ENCODE measurements at places on chromosomes 4 and X.

DNA sequence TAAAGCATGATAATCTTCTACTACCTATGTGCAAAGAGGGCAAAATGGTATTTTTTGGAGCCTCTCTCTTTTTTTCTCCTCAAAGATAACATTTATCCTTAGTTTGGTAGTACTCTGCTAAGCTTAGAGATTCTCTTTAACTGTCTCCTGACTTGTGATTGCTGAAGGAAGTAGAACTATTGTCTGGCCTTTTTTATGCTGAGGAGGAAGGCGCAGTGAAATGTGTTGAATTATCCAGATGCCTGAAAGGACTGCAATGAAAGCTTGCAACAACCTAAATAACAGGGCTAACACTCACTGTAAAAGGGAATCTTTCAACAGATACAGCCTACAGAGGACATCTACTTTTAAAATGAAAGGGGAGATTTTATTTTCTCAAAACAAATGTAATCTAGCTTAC, 59.5 kb upstream of the CCDC160 start:
- DNase-seq: no peak

- no peak for DNase-seq
These were observed 722.4 kb downstream of the RAB28 start for GRCh38 chr4:12761694-12762093.

DNA sequence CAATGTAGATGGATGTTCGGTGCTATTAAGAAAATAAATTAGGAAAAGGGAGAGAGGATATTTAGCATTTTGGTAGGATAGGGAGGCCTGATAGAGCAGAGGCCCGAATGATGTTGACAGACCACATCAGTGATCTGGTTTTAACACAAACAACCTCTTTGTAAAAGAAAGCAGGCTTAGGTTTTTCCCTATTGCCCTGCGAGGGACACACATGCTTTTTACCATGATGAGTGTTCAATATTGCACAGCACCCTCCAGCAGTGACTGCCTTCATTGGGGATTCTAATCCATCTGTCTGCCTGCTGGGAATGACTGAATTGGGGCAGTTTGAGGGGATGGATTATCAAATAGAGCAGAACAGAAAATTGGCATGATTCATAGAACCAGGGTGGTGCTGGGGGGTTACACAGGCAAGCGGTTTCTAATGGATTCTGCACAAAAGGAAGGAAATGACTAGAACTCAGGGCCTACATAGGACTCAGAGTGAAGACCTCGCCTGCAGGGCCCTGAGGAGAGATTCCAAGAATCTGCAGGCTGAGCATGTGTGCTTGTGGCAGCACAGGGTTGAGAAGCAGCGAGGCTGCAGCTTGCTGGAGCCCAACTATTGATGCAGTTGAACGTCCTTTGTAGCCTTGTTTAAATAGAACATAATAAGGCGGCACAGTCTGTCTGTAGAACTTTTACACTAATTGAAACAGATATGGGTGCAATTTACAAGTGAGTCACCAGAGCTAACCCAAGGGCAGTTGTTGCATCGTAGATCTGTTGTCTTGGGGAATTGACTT, 58.0 kb downstream of the RHOH start:
- DNase-seq: peak; percentile 20

DNA sequence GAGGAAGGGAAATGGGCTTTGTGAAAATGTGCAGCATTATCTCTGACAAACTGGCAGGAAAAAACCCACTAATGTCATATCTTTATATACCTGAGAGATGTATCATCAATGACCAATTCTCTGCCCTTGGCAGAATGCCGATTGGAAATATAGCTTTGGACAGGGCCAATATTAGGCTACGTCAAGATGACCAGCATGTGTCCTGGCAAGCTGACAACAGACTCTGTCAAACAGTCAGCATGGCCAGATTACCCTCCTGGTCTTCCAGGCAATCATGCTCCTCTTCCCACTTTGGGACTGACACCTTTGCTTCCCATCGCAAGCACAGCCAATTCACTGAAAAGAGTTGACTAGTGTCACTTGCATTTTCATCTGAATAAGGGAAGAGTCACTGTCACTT, 57.0 kb downstream of the SORBS2 start:
- no peak for DNase-seq

- no peak for DNase-seq
These were observed 268.9 kb downstream of the ASMT start for GRCh38 chrX:1883772-1884171.

DNA sequence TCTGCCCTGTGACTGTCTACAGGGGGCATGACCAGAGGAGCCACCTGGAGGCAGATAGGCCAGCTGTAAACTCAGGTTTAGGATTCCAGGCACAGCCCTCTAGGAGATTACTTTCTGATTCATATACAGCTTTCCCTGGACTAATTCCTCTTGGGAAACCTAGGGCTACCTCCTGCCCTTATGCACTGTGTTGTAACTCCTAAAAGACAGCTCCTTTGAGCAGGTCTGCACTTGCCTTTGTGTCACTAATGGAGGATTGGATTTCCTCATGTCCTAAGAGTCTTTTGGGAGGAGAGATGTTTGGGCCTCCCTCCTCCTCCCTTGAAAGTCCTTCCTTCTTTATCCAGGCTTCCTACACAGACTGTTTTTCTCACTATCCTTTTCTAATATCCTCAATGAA, 202.0 kb downstream of the PCDH19 start:
- DNase-seq: no peak

DNA sequence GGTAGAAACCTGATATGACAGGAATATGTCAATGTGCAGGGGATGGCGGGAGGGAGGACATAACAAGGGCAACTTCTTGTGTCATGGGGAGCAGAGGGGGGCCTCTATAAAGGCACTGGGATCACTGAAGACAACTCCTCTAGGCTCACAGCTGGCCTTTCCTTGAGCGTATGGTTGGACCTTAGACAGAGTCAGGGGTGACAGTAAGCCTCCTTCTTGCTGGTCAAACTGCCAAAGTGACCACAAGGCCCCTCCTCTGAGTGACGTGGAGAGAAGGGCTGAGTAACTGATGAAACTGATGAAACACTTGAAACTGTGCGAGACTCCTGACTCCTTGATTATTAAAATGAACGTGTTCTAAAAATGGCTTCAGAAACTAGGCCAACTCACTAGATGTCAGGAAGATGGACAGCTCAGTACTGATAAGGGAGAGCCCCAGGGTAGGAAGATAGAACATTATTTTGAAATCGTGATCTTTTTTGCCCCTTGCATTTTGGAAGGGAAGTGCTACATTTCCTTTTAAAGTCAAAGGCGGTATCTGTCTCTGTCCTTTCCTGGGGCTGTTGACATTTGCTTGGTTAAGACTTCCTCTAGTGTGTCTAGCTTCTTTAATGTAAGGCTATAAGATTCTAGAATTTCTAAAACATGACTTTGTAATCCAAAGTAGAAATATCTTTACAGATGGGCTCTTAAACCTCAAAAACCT, 1.6 kb downstream of the RAB33A start:
- DNase-seq: peak; percentile 64

DNA sequence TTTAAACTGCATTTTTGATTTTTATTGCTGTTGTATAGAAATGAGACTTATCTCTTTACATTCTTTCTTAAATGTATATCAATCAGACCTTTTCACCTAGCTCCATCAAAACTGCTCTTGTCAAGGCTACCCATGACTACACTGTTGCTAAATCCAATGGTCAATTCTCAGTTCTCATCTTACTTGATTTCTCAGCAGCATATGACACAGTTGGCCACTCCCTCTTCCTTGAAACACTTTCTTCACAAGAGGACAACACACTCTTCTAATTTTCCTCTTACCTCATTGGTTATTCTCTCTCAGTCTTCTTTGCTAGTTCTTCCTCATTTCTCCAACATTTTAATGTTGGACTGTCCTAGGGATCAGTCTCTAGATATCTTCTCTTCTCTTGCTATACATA, 94.1 kb upstream of the CITED1 start:
- DNase-seq: no peak

- DNase-seq: peak; percentile 87
These were observed 17.8 kb downstream of the TRIM2 start for GRCh38 chr4:153221783-153222706.

- no peak for DNase-seq
These were observed 565.8 kb downstream of the GRXCR1 start for GRCh38 chr4:43458293-43458692.

- no peak for DNase-seq
These were observed 233.7 kb upstream of the TECRL start for GRCh38 chr4:64642936-64643335.

- DNase-seq: peak; percentile 15
These were observed 170.6 kb upstream of the S100G start for GRCh38 chrX:16479206-16479869.

GRCh38 chr4:177464026-177464425, 21.8 kb upstream of the AGA start:
- DNase-seq: no peak

- no peak for DNase-seq
These were observed 16.8 kb downstream of the RASGEF1B start for GRCh38 chr4:81454948-81455347.

- no peak for DNase-seq
These were observed 67.2 kb upstream of the C1GALT1C1 start for GRCh38 chrX:120697053-120697452.

DNA sequence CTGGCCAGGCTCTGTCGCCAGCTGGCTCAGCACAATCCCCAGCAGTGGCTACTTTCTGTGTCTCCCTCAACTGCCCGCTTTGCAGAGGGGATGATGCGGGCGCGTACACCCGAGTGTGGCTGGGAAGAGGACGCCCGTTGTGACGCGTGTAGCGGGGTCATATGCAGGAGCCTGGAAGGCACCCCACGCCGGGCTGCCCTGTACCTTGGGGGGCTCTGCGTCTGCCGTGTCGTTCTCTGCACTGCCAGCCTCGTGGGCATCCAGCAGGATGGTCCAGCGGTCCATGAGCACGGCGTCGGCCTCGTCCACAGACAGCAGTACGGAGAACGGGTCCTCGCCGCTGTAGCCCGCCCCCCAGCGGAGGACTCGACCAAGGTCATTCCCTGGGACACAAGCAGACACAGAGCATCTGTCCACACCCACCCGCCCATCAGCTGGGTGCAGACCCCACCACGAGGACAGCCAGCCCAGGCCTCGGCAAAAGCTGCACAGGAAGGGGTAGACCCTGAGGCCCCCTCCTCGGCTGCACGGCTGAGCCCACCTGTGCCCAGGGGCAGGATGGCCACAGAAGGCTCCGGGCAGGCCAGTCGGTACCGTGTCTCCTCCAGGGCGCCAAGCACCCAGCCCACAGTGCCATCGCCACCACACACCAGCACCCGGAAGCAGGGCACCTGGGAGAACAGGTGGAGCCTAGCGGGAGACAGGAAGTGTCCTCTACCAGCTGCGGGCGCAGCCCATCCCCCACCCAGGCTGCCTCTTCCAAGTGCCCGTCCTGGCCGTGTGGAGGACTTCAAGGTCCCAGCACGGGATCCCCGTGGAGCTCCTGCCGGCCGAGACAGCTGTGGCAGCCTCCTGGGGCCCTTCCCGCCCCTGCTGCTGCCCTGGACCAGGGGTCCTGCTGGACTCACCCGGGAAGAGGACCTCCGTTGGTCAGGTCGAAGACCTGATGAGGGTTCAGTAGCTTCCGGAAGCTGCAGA, 10.8 kb downstream of the DGKQ start:
- DNase-seq: no peak

GRCh38 chr4:73735231-73735630, 5.1 kb upstream of the CXCL8 start:
- DNase-seq: peak; percentile 53

DNA sequence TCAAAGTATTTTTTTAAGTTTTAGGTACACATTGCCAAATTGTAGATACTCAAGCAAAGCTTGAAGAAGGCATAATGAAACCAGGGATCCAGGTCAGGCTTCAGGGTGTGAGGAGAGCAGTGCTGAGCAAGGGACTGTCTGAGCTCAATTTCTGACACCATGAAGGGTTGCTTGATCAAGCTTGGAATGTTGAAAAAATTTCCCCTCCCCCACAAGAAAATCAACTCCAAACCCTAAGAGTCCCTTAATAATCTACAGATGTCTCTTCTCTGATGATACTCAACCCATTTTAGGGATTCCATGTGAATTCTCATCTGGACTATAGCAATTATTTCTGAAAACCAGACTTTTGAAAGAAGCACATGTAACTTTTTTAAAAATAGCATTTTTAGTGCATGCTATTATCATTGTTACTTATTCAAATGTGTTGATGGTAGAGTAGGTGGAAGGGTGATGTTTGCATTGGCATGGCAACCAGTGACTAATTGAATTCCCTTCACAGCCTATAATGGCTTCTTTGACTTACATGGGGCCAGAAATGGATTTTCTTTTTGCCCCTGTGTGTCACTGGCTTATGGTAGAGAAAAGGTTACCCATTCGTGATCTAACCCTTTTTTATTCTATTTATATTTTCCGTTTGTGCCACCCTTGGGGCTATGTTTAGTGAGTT, 252.0 kb downstream of the FBXW7 start:
- peak; percentile 52 for DNase-seq

DNA sequence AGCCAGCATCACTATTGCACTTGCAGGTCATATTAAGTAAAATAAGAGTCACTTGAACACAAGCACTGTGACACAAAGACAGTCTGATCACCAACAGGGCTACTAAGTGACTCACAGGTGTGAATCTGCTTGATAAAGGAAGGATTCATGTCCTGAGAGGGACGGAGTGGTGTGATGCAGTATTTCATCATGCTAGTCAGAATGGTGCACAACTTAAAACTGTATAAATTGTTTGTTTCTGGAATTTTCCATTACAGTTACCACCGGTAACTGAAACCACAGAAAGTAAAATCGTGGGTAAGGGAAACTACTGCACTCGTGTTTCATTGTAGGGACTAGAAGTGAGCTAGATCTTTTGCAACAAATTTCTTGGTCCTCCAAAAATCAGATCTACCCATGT, 109.7 kb downstream of the ELOVL6 start:
- no peak for DNase-seq

DNA sequence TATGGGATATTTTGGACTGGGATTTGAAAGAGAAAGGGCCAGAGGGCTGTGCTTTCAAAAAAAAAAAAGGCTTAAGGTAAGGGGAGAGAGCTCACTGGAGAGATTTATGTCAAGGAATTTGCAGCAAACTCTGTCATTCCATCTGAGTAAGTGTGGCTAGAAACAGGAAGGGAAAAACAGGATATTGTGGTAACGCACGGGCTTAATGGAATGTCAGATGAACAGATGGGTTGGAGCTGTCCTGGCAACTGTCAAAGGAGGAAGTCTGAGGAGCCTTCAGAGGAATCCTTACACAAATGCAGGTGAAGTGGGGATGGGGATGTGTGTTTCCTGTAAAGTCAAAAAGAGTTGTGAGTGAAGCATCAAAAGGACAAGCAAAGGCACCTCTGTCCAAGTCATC, 15.1 kb upstream of the NKX3-2 start:
- DNase-seq: peak; percentile 74

GRCh38 chr4:31917334-31917733, 1197.2 kb downstream of the PCDH7 start:
- no peak for DNase-seq

DNA sequence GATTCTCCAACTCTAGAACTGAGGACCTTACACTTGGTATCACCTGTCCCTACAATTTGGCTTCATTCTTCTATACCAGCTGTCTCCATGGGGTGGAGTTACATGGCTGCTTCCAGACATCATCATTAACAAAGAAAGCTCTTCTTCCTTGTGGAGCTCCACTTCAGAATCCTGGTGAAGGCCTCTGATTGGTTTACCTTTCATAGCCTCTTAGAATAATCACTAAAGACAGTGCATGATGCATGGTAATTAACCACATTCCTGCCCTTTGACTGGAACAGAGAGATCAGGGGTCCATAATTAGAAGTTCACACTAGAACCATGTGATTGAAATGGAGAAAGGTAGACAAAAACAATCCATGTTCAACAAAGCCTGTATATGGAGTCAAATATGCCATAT, 112.6 kb upstream of the ZNF827 start:
- no peak for DNase-seq

Measured in AG08395 (cell line).